ENCODE measurements at places on chromosomes 12 and 14. TPM values are rescaled to one million over a fixed set of nuclear protein-coding genes. Genes with fewer than 3 reads are reported as not detected.

TMTC2 gene
- total RNA-seq, result 1.2 TPM

NEMP1 gene
- 21.3 TPM for total RNA-seq

CMA1 gene
- total RNA-seq, result not detected

CNOT2 gene
- total RNA-seq, result 38.5 TPM

Data from A549 treated with DMSO at 1 μM for 4 hours (cell line).